ENCODE measurements at places on chromosomes 7 and 10.
A peak's percentile ranks its signal among the peaks of the same experiment; 100 is the strongest.

DNA sequence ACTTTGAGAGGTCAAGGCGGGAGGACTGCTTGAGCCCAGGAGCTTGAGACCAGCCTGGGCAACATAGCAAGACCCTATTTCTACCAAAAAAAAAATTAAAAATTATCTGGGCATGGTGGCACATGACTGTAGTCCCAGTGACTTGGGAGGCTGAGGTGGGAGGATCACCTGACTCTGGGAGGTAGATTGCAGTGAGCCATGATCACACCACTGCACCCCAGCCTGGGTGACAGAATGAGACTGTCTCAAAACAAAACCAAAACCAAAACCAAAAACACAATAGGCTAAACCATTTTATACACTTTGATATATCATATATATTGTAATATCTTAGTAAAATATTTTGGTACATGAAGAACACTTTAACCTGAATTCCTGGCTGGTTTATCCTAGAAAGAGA lies 101.6 kb downstream of the RAPGEF5 start:
- DNase-seq = no peak

DNA sequence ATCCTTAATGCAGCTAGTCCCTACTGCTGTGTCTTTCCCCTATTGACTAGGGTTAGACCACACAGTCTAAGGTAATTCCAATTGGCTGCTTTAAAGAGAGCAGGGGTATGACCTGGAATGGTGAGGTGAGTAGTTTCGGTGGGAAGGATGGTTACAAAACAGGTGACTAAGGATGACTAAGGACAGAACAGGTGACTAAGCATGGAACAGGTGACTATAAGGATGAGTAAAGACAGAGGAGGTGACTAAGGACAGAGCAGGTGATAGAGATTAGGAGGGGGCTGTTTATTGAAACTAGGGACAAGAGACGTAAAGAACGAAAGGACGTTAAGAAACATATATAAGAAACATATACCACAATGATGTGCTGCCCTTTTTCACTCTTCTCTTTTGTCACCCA lies 145.1 kb upstream of the TMEM106B start:
- no peak for DNase-seq

DNA sequence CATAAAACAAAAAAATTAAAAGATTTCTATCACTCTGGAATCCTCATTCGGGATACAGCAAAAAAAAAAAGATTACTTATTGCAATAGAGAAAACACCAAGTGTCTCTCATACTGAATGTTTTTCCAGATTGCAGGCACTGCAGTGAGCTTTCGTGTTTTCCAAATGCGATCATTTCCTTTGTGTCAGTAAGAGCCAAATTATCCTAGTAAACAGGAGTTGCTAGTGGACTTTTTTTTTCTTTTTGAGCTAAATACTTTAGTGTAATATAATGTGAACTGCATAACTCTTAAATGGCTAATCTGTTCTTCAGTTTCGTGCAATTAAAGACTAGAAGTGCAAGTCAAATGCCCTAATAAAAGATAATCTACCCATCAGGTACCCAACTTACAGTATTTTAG lies 44.4 kb upstream of the TOMM7 start:
- no peak for DNase-seq

GRCh38 chr10:23557777-23558176 lies 118.9 kb downstream of the OTUD1 start:
- no peak for DNase-seq

- DNase-seq = no peak
These were observed 65.4 kb downstream of the MYO3A start for GRCh38 chr10:25999295-25999981.

DNA sequence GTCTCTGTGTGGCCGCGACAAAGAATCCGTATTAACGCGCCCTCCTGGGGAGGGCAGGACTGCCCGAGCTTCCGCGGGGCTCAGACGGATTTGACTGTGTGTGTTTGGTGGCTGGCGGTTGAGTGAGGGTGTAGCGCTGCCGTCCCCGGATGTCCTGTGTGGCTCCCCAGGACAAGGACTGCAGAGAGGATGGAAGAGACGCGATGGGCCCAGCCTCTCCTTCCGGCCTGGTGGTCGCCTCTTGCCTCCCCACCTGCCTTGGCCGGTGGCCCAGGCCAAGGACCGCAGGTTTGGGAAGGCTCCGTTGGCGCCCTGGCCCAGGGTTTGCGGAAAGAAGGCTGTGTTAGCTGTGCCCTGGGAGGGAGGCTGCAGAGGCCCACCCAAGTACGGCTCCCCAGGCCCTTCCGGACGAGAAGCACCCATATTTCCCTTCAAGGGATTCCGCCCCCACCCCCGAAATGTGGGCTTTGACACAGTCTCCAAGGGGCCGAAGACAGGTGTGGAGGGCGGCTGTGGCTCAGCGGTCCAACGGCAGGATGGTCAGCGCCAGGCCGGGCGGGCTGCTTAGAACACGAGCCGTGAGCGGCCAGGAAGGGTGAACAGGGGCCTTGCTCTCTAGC lies 2.3 kb downstream of the UNCX start:
- DNase-seq = peak; percentile 45

- DNase-seq = no peak
These were observed 308.5 kb upstream of the NFE2L3 start for GRCh38 chr7:25843467-25843866.

- DNase-seq = no peak
These were observed 2.4 kb upstream of the CCDC6 start for GRCh38 chr10:59908808-59909143.

GRCh38 chr10:42997849-42998165 lies 79.1 kb upstream of the RET start:
- DNase-seq = no peak

DNA sequence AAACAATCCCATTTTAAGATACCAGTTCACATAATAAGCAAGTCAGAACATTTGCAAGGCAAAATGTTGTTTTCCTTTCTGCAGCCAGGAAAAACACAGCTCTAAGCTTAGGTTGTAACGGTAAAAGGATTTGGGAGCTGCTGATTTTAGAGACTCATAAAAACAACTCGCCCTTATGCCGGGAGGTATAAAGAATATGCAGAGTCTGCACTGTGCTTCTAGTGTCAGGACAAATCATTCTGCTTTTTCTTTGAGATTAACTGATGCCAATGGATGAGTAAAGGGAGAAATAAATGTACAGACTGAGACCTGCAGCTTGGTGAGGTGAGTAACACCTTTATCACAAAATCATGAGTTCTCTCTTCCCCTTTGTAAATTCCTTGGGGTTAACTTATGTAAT lies 2.0 kb upstream of the SFR1 start:
- DNase-seq = no peak

DNA sequence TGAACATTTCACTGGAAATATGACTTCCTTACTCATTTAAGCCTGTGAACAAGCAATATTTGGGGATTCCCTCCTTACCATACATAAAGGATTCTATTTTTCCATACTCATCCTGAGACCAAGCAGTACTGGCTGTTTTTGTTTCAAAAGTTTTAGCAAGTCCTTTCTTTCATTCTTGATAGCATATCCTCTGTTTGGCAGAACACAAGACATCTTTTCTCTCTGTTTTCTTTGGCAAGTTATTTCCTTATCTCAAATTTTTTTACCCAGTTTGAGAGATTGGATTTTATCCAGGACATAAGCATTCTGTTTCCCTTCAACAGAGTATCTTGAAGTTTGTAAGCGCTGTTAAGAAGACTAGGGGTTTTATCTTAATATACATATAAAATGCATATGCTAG lies 3.0 kb upstream of the WASL start:
- no peak for DNase-seq

DNA sequence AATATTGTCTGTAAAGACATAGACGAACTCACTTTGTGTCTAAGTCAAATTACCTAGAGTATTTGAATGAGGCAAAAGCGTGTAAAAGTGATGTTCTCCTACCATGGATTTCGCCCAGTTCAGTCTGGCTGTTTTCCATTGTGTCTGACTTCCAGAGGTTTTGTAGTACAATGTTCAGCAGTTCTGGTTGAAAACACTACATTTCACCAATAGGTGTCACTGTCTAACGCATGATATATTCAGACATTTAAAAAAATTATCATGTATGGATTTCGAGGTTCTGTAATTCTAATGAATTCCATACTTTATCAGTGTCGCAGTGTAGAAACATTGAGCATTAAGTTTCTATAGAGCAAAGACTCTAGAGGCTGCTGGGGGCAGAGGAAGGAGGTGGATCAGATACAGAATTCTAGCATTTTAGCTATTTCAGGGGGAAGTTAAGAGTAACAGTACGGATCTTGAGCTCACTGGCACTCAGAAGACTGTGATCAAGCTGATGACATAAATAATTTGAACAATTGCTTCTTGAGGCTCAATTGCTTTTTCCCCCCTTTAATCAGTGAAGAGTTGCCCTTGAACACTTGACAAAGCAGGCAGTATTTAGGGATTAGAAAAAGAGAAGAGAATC lies 196.9 kb upstream of the RHOBTB1 start:
- no peak for DNase-seq

DNA sequence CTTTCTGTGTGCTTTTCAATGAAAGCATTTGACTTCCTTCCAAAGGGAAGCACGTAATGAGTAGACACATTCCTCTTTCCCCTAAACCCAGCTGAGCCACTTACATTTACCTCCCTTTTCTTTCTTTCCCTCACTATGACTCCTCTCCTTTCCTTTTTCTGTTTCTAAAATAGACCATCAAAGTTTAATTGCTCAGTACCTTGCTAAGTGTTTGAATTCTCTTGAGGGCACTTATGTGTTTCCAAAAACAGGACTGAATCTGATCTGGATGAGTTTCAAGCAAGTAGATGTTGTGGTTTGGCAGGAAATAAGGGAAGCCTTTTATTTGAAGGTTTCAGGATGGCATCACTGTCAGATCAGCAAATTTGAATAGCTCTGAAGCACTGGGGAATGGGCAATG lies 396.2 kb downstream of the REEP3 start:
- DNase-seq = no peak

GRCh38 chr10:75852851-75853484 lies 421.5 kb downstream of the LRMDA start:
- no peak for DNase-seq

DNA sequence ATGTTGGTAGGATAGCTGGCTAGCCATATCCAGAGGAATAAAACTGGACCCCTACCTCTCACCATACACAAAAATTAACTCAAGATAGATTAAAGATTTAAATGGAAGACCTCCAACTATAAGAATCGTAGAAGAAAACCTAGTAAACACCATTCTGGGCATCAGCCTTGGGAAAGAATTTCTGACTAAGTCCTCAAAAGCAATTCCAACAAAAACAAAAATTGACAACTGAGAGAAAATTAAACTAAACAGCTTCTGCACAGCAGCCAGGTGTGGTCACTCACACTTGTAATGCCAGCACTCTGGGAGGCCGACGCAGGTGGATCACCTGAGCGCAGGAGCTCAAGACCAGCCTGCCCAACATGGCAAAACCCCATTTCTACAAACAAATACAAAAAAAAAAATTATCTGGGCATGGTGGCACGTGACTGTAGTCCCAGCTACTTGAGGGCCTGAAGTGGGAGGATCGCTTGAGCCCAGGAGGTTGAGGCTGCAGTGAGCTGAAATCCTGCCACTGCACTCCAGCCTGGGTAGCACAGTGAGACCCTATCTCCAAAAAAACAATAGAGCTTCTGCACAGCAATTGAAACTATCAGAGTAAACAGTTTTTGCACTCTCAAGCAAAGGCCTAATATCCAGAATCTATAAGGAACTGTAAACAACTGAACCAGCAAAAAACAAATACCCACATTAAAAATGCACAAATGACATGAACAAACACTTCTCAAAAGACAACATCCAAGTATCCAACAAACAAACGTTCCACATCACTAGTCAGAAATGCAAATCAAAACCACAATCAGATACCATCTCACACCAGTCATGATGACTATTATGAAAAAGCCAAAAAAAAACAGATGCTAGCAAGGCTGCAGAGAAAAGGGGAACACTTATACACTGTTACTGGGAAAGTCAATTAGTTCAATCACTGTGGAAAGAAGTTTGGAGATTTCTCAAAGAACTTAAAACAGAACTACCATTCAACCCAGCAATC lies 4.8 kb downstream of the CRPPA start:
- no peak for DNase-seq

GRCh38 chr10:50561266-50561665 lies 62.5 kb downstream of the SGMS1 start:
- DNase-seq = no peak

DNA sequence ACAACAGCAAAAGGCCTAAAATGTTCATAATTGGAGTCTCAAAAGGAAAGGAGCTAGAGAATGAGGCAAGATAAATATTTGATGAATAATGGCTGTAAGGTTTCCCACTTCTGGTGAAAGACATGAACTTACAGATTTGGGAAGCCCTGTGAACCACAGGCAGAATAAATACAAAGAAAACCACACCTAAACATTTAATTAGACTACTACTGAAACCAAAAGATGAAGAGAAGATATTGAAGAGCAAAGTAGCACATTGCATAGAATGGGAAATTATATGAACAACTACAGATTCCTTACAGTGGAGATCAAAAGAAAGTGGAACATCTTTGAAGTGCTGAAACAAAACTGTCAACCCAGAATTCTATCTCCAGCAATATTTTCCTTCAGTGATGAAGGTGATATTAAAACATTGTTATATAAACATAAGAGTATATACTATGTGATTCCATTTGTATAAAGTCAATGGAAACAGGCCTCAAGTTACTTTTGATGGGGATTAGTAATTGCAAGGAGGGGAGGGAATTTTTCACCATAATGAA lies 191.3 kb upstream of the KAT6B start:
- no peak for DNase-seq

GRCh38 chr7:68334636-68335272 lies 1263.5 kb upstream of the AUTS2 start:
- DNase-seq = no peak

- no peak for DNase-seq
These were observed 22.7 kb downstream of the CISD1 start for GRCh38 chr10:58291538-58292174.

- no peak for DNase-seq
These were observed 34.1 kb downstream of the WBP1L start for GRCh38 chr10:102777711-102778453.
